NCI-H187 treated with DMSO at 0.1 percent for 48 hours (cell line): ENCODE measurements at places on chromosomes 2 and 18.

DNA sequence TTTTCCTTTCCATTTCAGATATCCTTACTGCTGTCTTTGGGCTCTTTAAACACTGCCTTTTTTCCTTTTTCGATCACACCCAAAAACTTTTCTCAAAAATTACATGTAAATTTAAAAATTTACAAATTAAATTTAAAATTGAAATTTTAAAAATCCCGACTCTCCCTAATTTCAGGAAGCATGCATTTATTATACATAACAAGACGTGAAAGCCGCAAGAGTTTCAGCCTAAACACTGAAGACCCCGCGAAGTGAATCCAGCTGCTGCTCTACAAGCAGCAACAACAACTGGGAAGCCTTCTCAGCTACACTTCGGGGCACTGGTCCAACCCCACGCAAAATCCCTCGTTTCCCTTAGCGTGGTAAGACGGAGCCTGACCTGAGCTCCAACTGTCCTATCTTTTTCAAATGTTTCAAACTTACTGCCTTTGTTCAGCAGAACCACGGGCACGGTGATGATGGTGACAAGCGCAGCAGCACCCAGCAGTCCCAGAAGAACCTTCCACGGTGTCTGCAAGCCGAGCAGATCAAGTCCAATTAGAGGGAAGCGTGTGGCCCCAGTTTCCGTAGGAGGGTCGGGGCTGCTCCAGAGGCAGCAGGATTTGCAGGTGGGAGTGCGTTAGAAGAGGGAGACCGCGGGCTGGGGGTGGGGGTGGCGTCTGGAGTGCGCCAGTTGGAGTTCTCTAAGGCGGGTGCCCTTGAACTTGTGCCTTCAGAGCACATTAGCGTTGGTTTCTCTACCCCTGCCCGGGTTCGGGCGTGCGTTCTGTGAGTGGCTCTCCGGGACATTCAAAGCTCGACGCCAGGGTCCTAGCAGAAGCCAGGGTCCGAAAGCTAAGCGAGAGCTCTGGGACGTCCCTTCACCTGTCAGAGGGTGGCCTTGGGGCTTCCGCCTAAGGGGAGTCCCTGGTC is 783 bp downstream of the DPP4 start:
- no peak for DNase-seq

- DNase-seq = no peak
Observed at GRCh38 chr2:69514406-69514805, 77.2 kb upstream of the NFU1 start.

DNA sequence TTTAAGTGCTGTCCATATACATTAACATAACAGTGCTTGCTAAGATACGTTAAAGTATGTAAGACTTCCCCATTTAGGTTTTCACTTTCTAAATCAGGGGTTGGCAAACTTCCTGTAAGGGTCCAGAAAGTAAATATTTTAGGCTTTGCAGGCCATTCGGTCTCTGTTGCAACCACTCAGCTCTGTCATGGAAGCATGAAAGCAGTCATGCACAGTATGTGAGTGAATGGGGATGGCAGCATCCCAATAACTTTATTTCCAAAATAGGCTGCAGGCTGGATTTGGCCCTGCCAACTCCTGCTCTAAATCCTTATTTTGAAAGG is 128.7 kb downstream of the PLA2R1 start:
- no peak for DNase-seq

DNA sequence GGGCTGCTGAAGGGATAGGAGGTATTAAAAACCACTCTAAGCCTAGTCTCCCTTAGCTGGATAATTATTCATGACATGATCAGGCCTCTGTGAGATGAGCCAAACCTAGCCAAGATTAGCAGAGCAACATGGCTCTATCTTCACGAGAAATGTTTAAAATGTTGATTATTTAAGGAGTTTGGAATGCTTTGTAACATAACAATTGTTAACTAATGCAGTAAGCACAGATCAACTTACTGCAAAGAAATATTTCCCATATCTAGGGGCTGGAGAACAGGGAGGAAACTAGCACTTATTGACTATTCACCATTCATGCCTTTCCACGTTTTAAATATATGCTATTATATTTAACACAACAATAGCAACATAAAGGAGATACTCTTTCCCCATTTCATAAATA is 833.7 kb upstream of the CHAC2 start:
- DNase-seq = no peak

DNA sequence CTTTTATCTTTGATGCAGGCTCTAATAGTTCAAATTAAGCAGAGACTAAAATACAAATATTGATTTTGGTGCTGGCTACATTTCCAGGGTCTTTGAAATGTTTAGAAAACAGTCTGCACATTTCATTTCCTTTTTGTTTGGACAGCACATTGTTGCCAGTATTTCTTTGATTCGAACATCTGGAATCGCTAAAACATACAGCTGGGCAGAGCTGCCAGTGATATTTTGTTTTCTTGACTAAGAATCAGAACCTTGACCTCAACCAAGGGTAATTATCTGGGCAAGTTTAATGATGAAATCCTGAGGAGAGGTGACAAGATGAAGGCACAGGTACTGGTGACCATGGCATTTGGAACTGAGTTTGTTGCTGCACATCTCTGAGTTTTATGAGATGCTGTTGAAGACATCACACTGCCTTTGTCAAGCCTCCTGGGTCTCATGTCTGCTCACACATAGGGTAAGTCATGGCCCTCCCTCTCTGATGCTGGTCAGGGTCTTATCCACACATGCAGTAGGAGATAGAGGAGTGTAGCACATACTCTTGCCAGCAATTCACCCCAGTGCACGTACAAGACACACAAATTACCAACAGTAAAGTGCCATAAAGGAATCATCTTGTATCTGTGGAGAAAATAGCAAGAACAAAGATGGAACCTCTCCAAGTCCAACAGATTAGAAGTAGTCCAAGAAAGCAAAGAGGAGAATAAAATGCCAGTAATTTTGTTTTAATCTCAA is 391.9 kb downstream of the RND3 start:
- no peak for DNase-seq

DNA sequence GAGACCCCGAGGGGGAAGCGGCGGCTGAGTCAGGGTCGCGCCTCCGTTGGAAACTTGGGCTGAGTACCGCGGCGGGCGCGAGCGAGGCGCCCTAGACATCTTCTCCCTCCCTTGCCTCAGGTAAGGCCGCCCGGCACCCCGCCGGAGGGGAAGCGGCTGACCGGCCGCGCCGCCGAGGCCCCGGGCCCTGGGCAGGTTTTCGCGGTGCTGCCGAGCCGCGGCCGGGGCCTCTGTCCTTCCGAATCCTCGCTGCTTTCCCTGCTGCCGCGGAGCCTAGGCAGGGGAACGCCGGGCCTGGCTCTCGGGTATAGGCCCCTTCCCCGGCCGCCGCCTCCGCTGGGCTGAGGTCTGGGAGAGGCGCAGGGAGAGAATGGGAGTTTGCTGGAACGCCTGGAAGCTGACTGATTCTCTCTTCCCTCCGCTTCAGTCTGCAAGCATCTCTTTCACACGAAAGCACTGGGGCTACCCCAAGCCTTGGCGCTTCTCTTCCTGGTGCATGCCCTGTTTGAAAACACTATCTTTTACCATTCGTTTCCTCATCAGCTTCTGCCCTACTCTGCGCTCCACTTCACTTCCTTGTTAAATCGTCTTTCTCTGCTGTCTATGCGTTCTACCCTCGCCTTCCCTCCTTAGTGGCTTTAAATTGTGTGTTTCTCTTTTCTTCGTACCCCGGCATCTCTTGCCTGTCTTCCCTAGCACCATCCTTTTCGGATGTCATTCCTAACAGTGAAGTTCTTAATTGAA is 652 bp downstream of the PPM1B start:
- peak; percentile 18 for DNase-seq

GRCh38 chr2:215737477-215737876 is 275.9 kb downstream of the MREG start:
- DNase-seq = no peak

GRCh38 chr2:207766697-207767460 is 2.8 kb downstream of the FZD5 start:
- no peak for DNase-seq

DNA sequence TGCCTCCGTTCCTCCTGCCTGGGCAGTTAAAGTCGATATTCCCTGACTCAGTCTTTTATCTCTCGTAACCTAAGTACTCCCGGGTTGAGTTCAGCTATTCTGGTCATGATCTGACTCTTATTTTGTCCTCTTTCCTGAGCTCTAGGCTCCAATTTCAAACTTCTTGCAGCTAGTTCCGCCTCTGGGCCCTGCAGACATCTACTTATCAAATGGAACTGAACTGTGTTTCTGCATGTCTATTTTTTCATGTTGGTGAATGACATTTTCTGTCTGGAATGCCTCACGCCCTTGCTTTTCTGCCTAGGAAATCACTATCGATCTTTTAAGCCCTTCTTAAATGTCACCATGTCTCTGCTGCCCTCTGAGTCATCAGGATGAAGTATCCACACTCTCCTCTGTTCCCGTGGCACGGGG is 101.5 kb downstream of the VAPA start:
- no peak for DNase-seq

- DNase-seq = no peak
Observed at GRCh38 chr2:123640685-123641335, 384.3 kb upstream of the CNTNAP5 start.

GRCh38 chr2:71466301-71467179 is 13.2 kb downstream of the DYSF start:
- DNase-seq = no peak

DNA sequence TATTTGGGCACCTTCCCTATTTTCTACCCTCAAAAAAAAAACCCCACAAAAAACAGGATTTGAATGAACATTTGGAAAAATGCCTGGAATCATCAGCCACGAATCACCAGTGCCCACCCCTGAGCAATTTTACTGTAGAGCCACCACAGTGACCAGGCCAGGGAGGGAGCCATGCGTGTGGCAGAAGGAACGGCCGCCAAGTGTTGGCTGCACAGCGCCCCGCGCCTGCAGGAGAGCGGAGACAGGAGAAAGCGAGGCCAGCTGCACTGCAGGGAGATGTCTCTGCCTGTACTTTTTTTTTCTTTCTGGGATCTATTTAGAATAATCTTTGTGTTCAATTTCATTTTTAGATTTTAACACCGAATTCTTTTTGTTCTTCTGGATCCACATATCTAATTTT is 269.3 kb upstream of the RAB12 start:
- no peak for DNase-seq

- no peak for DNase-seq
Observed at GRCh38 chr18:78595924-78596573, 383.6 kb upstream of the SALL3 start.

- no peak for DNase-seq
Observed at GRCh38 chr2:183222751-183223150, 98.5 kb downstream of the NUP35 start.

DNA sequence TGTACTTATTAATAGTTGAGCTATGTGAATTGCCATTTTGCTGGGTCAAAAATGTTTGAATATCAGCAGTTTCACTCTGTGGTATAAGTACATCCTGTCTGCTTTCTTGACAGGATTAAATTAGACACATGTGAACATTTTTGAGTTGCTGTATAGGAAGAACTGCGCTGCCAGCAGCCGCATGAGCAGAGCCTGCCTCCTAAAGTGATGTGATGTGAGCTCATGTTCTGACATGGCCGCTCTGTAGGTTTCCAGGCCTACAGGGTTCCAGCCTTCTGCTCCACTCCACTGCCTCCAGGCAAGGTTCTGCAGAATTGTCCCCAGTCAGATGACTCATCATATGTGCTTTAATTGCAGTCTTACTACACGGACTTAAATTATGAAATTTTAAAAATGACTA is 119.7 kb upstream of the NFATC1 start:
- no peak for DNase-seq

DNA sequence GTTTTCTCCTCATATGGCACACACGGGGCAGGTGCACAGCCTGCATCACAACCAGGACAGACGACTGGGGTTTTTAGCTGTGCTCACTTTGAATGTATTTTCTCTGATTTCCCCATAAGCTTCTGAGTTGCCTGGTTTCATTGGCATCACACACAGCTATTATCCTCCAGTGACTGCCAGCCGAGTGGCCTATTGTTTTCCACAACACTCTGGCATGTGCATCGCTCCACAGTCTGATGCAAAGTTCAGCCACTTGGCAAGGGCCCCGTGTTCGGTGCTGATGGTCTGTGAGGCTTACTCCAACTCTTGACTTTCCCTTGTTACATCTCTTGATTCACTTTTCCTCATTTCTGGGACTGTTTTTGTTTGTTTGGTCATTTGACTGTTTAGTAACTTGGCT is 593.1 kb downstream of the CBLN2 start:
- DNase-seq = no peak

GRCh38 chr2:28493636-28494035 is 2.2 kb upstream of the PLB1 start:
- no peak for DNase-seq

- DNase-seq = no peak
Observed at GRCh38 chr18:7789856-7790552, 222.9 kb downstream of the PTPRM start.

GRCh38 chr18:76992226-76993084 is 140.1 kb downstream of the MBP start:
- no peak for DNase-seq

GRCh38 chr2:11417946-11418585 is 47.9 kb downstream of the E2F6 start:
- no peak for DNase-seq

GRCh38 chr2:239399433-239399920 is 1.3 kb downstream of the HDAC4 start:
- no peak for DNase-seq
